ENCODE measurements at places on chromosomes 2 and 18.

- no peak for DNase-seq
Measured at GRCh38 chr18:47815486-47816270, 114.8 kb downstream of the SMAD2 start.

GRCh38 chr2:232652505-232652851, 19.1 kb downstream of the EFHD1 start:
- no peak for DNase-seq

- no peak for DNase-seq
Measured at GRCh38 chr2:207437136-207437523, 92.6 kb upstream of the CREB1 start.

DNA sequence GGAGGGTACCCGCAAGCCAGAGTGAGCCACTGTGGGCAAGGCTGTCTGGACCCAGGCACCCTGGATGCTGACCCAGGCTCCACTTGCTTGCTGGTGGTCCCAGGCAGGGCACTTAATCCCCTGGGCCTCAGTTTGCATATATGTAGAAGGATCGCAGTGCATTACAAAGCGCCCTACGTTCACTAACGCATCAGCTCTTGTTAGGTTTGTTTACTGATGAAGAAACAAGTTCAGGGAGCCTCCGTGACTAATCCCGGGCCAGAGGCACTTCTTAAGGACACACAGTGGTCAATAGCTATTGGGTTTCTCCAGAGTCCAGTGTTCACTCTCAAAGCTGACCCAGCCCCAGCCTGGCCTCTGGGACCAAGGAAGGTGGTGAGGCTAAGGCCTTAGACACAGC, 70.2 kb downstream of the LBH start:
- no peak for DNase-seq

GRCh38 chr2:143263066-143263625, 133.9 kb downstream of the ARHGAP15 start:
- no peak for DNase-seq

- DNase-seq: no peak
Measured at GRCh38 chr2:163773276-163773675, 37.5 kb upstream of the FIGN start.

- DNase-seq: peak; percentile 47
Measured at GRCh38 chr18:75223687-75224347, 13.2 kb downstream of the TSHZ1 start.

DNA sequence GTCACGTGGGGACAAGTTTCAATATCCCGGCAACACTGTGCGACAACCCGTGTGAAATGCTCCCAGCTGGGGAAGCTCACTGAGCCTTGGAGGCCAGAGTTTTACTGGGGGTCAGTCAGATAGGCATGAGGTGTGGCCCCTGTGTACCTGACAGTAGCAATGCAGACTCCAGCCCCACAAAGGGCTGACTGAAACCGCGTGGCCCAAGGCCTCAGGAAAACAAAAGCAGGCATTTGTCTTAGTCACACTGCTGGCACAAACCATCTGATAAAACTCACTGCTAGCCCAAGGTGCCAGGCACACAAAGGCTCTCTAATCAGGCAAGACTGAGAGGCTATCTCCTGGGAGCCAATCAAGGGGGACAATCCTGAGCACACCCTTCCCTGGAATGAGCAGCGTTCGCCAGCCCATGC, 786.6 kb upstream of the RAB6C start:
- DNase-seq: no peak

- no peak for DNase-seq
Measured at GRCh38 chr18:58005011-58005410, 39.0 kb upstream of the NEDD4L start.

- no peak for DNase-seq
Measured at GRCh38 chr2:214410128-214410775, 602 bp upstream of the VWC2L start.

GRCh38 chr2:146258071-146258470, 1586.8 kb upstream of the ACVR2A start:
- DNase-seq: no peak

DNA sequence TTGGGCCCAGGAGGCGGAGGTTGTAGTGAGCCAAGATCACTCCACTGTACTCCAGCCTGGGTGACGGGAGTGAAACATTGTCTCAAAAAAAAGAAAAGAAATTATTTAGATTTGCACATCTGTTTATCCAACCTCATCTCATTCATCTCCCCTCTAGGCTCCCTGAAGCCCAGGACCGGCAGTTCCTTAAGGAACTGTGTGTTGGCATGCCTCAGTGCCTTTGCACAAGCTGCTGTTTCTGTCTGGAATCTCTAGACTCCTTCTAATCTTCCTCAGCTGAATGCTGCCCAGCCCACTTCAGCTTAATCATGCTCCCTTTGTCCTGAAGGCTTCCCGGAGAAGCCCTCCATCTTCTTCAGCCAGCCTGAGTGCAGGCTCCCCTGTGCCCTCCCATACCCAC, 10.9 kb upstream of the RFX8 start:
- no peak for DNase-seq

DNA sequence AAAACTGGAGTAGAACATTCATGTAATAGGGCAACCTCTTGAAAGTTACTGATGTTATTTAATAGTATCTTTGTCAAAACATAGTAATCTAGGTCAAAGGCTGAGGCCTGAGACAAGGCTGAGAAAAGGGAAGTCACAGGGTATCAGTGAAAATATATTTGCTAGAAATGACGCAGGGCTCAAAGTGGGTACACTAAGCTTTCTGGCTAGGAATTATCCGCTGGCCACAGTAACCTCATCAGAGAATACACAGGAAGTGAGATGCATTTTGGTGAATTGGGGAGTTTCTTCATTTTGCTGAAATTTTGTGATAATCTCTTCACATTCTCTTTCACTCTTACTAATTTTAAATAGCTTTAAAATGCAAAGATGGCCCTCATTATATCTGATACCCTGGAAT, 206.8 kb downstream of the OTX1 start:
- no peak for DNase-seq

GRCh38 chr2:75523313-75524275, 37.1 kb downstream of the EVA1A start:
- DNase-seq: no peak

DNA sequence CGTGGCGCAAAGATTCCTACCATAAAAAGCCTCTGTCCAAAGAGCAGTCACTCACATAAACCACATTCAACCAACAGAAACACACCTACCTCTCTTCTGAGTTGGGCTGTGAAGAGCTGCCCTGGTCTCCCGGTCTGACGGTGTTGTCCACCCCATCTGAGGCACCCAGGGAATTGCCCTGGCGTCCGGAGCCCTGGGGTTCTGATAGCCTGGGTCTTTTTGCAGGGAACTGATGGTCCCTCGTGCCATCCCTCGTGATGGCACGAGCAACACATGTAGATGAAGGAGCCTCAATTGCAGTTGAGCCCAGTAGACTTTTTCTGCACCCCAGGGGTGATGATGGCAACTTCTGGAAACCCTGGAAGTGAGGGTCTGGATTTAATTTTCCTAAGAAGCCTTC, 13.8 kb downstream of the HJURP start:
- DNase-seq: no peak

GRCh38 chr2:60710707-60711106, 45.4 kb upstream of the PAPOLG start:
- no peak for DNase-seq

DNA sequence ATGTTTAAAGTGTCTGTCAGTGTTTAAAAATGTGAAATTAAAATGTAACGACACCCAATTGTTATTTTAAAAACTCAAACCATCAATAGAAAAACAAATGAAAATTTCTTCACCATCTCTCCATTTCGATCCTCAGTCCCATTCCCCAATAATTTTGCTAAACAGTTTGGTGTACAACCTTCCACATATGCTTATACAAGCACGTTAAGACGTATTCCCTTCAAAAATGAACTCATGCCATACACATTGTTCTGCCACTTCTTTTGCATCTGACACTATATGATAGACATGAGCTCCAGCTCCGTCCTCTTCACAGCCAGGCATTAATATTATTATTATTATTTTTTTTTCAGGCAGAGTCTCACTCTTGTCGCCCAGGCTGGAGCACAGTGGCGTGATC, 14.1 kb upstream of the MYCN start:
- DNase-seq: no peak

DNA sequence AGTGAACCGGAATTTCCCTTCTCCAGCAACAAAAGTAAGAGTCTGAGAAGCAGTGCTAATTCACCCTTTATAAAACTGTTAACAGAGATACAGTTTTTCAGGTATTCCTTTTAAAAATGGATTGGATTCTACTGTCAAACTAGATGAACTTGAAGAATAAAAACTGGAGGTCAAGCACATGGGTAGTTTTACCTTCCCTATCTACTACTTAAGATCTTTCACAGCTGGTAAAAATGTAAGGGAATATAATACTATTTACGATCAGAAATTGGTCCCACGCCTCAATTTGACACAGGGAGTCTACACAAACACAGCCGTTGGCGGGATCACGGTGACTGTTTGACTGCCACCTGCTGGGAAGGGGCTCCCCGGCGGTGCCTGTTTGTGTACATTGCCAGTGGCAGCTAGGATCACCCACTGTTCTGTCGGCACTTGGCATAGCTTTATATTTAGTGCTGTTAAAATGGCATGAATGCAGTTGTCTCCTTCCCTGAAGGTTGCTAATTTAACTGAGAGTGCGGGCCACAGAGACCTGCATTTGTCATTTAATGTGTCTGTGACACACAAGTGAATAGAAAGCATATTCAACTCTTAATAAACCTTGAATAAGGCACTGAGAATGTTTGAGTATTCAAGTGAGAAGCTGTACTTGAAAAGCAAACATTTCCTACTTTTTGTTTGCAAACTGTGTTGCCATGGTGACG, 59.5 kb downstream of the ABCG8 start:
- DNase-seq: peak; percentile 89

- no peak for DNase-seq
Measured at GRCh38 chr18:29436459-29436858, 1259.5 kb upstream of the CDH2 start.

- DNase-seq: no peak
Measured at GRCh38 chr2:112084689-112085374, 29.8 kb downstream of the TMEM87B start.

GRCh38 chr2:222715742-222716141, 44.3 kb downstream of the MOGAT1 start:
- no peak for DNase-seq

DNA sequence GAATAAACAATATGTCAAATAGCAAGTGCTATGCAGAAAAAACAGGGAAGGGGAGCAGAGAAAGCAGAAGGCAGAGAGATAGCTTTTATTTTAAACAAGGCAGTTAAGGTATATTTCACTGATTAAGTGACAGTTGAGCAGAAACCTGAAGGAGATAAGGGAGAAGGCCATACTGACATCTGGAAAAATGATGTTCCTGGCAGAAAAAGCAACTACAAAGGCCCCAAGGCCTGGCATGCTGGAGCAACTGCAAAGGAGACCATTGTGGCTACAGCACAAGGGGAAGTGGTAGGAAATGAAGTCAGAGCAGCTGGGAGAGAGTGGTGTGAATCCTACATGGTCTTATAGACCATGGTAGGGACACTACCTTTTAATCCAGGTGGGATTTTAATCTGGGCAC, 8.9 kb upstream of the PCBP1 start:
- no peak for DNase-seq

- DNase-seq: no peak
Measured at GRCh38 chr2:10432311-10433181, 15.6 kb downstream of the ODC1 start.

- DNase-seq: no peak
Measured at GRCh38 chr18:69840445-69840844, 107.2 kb downstream of the CD226 start.

DNA sequence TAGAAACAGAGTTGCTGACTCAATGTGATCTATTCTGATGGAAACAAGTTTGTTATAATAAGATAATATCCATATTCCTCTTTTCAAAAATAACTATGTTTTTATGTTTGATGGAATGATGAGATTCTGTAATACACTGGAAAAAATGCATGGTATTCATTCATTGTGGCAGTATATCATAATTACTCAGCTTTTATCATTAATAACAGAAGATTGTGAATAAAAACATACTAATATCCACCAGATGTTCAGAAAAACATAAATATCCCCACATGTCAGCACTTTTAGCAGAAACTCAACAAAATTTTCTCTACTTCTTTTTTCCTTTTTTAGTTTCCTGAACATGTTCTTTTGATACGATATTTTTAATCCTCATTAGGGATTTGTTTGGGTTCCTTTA, 130.9 kb upstream of the CAVIN2 start:
- DNase-seq: no peak

DNA sequence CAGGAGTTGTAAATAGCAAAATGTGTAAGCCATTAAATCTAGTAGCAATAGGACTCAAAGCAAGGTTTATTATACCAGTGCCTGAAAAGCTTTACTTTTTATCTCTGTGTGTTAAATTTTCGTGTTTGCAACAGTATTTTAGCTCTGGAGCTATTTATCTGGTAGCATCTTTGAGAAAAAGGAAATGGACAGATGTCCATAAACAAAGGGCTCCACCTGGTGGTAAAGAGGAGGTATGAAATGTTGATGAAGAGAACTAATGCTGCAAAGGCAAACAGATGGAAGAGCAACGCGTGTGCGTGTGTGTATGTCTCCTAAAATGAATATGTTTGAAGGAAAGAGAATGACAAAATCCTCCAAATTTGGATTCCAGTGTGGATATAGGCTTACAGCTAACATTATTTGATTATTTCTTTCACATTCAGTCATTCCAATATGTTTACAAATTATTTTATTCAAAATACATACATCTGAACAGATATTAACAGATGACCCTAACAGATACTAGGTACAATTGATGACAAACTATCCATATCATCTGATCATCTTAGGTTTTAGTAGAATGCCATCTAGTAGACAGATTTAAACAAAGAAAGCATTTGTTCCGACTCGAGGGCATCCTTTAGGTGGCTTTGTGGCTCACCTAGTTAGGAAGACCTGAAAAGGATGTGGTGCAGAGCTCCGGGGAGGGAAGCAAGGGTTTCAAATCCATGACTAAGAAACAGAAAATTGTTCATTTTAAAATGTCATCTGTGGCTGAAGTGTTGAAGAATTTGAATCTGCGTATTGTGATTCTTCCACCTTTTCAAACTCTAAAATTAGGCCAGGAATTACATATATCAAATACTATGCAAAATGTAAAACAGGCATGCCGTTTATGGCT, 383.3 kb downstream of the MTX2 start:
- peak; percentile 80 for DNase-seq

GRCh38 chr2:119937680-119938079, 75.2 kb upstream of the EPB41L5 start:
- no peak for DNase-seq

DNA sequence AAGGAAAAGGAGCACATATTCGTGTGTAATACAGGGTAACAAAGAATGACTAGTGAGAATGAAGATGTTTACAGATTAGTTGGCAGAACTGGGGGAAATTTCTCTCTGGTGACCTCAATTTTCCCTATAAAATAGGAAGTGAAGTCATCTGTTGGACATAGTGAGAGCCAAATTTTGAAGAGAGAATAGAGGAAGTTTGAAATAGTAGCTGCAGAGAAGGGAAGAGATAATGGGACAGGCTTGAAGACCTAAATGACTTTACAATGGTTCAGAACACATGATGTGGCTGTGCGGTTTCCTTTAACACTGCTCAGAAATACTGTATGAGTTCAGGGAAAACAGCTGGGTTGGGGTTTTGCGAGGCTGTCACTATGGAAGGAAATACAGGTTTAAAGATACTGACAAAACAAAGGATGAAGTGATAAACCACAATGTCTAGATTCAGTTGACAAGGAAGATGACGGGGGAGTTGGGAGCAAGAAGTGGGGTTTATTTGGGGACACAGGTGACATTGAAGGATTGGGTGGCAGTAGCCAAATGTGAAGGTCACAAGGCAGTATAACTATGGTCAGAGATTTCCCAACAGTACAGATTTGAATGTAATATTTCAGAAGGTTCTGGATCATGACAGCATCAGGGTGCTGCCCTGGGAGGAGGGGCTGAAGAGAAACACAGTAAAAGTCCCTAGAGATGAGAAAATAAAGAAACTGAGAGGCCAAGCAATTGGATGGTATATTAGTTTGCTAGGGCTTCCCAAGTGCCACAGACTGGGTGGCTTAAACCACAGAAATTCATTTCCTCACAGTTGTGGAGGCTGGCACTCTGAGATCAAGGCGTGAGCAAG, 82.6 kb upstream of the TANK start:
- DNase-seq: no peak
